ENCODE measurements at places on chromosomes 4 and X.

- DNase-seq: peak; percentile 38
These were observed 26.4 kb downstream of the NOP14 start for GRCh38 chr4:2936773-2937145.

DNA sequence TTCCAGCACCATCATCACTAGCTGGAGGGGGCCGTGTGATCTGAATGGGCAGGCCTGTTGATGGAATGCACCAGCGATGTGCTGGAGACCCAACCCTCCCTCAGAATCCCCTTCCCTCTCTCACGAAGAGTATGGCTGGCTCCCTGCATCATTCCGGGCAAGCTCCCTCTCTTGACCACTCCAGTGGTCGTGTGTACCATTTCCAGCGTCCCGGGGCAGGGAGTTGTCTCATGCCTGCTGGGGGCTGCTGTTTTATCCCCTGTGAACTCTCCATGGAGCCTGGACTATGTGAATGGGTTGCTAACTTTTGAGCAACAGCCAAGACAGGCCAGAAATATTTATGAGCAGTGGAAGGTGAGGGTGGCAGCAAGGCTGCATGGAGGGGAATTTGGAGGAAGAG, 8.1 kb downstream of the CSAG1 start:
- no peak for DNase-seq

DNA sequence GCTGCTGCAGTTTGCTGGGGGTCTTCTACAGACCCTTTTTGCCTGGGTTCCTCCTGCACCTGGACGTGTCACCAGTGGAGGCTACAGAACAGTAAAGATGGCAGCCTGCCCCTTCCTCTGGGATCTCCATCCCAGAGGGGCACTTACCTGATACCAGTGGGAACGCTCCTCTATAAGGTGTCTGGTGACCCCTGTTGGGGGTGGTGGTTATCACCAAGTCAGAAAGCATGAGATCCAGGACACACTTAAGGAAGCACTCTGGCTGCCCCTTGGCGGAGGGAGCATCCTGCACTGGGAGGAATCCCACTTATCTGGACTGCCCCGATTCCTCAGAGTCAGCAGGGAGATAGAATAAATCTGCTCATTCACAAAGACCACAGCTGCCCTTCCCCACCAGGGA, 218.9 kb upstream of the GALNTL6 start:
- DNase-seq: no peak

- no peak for DNase-seq
These were observed 143.2 kb upstream of the DCAF8L1 start for GRCh38 chrX:28124416-28124815.

GRCh38 chr4:10643600-10644425, 40.8 kb downstream of the CLNK start:
- DNase-seq: no peak

DNA sequence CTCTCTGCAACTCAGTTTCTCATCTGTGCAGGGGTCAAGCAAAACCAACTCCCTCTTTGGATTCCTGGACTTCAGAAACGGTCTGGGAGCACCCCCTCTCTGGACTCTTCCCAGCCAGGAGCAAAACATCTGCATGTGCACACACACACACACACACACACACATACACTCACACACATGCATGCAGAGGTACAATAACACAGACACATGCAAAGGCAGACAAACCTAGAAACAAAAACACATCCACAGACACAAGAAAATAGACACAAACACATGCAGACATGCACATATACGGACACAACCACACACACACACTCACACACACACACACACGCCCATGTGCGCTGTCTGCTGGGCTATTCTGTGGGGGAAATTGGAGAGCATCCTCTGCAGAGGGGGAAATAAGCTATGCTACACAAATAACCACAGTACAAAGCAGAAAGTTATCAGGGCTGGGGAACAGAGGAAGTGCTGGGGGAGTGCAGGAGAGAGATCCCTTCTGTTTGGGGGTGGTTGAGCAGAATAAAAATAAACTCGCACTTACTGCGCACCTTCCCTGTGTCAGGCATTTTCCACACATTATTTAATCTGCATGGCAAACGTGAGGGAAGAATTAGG, 19.9 kb downstream of the IQSEC2 start:
- DNase-seq: peak; percentile 10

GRCh38 chr4:93157986-93158385, 670.6 kb upstream of the ATOH1 start:
- no peak for DNase-seq

GRCh38 chr4:132479543-132479942, 669.6 kb upstream of the PCDH10 start:
- DNase-seq: no peak

DNA sequence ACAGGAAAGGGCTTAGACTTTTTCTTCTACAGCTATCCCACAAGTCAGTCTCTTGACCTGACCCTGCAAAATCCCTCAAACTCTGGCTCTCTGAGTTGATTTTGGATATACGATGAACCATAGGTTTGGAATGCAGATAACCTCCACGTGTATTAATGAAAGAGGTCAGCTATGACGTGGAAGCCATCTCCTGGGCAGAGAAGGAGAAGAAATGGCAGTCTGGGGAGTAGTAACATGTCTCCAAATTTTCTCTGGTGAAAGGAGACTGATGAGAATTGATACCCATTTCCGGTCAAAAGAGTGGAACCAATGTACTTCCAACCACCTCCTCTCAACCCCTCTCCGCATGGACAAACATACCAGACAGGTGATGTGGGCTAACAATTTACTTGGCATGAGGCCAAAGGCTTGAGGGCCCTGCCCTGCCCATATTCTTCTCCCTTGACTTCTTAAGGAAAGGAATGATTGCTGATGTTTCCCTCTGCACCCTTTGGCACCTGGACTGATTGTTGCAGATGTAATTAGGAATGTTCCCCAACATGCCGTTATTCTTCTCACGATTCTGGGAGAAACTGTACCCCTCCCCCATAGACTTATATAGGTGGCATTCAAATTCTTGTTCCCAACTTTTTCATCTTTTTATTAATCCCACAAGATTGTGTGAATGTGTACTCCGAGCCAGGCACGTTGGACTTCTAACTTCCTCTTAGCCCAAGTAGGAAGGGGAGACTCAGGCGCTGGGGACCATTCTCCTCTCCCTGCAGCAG, 580 bp upstream of the PLS3 start:
- DNase-seq: peak; percentile 28

DNA sequence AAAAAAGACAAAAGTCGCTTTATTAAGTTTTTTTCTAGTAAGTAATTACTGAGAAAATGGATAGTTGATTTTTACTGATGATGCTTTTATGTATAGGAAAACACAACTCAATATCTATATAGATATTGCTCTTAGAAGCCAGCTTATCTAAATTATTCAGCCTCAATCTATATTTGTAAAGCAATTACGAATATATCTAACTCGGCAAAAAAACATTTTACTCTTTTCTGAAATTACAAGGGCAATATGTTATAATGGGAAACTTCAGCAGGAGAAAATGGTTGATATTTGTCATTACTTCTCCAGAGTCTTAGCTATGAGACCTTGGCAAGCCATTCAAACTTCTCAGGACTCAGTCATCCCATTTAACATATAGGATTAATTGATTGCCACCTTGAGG, 228.5 kb downstream of the SLC7A11 start:
- DNase-seq: no peak

DNA sequence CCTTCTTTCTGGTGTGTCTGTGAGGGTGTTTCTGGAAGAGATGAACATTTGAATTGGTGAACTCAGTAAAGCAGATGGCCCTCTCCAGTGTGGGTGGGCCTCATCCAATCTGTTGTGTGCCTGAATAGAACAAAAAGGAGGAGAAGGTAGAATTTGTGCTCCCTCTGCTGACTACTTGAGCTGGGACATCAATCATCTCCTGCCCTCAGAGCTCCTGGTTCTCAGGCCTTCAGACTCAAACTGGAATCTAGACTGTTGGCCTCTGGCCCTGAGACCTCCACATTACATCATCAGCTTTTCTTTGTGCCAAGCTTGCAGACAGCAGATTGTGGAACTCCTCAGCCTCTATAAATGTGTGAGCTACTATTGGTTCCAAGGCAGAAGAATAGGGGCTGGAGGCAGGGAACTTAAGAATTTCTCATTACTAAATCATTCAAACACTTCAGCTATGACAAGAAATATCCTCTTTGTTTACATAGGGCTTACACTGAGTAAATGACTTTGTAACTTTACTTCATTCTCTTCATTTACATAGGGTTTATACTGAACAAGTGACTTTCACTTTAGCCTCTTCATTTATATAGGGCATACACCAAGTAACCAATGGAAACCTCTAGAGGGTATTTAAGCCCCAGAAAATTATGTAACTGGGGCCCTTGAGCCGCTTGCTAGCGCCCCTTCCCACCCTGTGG, 86.9 kb upstream of the NWD2 start:
- DNase-seq: no peak

DNA sequence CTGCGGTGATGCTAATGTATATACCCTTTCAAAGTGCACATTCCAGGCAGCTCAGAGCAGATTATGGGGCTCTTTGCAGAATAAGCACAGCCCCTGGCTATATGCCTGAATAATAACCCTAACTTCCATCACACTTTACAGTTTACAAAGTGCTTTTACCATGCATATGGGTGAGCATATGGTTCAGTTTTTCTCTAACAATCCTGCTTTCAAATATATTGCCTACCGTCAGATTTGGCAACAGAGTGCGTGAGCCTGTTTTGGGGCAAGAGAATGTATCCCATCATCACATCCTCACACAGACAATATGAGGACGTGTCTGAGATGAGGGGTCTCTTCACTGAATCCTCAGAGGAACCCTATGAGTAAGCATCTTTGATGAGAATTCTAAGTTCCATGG, 162.8 kb upstream of the VCX start:
- DNase-seq: no peak

DNA sequence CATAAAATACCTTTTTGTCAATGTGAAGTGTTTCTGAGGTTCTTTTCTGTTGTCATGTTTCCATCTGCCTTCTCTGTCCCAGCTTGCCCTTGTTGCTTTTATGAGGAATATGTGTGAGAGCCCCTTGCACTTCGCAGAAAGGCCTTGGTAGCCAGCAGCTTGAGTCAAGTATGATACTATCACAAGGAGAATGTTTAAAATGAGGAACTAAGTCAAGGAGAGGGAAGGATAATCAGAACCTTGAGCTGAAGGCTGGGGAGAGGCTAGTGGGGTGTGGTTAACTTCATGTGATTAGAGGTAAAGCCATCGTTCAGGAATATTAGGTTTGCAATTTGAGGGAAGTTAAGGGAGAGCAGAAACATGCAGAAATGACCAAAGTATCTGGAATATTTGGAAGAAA, 12.7 kb downstream of the PGK1 start:
- DNase-seq: no peak

DNA sequence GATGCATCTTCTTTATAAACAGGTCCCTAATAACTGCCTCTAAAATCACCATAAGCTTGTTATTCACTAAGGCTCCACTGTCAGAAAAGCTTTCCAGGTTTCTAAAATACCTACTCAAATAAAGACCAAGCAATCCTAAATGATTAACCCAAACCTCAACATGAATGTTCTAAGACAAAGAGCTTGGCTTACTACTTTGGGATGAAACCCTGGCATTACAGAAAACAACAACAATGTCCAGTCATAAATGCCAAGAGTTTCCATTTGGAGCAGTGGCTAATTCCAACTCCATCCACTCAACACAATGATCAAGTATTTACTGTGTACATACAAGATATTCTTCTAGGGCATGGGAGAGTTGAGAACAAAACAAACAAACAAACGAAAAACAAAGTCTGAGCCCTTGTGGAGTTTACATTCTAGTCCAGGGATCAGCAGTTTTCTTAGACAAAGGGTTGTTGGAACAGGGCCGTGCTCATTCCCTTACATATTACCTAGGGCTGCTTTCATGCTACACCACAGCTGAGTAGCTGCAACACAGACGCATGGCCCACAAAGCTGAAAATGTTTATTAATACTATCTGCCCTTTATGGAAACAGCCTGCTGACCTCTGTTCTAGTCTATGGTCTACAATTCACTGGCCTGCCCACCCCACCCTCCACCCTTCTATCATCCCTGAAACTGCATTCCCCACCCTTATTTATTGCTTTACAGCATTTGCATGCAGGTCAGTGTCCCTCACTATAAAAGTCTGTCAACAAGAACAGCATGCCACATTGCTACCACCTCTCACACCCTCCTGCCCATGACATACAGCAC, 23.7 kb downstream of the ABCG2 start:
- DNase-seq: no peak

GRCh38 chr4:182192511-182193181, 50.6 kb upstream of the TENM3 start:
- DNase-seq: peak; percentile 90

DNA sequence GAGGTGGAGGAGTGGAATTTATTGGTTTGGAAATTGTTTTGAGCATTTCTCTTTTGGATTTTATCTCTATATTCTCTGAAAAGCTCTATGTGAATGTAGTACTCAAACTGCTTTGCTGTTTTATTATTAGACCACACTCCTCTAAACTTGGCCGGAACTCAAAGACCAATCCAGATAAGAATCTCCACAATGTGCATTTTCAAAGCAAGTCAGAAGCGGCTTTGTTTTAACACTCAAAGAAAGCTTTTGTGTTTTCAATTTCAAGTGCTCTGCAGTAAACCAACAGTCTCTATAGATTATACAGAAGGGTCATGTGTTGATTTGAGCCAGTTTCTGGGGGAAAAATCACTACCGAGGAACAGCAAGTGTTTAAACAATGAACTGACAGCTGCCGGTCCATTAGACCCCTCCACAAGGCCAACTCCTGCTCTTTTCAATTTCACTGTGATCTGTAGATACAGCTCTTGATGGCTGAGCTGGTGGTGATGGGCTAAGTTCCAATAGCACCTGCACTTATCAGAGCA, 79.4 kb downstream of the FTHL17 start:
- DNase-seq: no peak

GRCh38 chr4:179607003-179607402, 2164.8 kb upstream of the AGA start:
- DNase-seq: no peak

- DNase-seq: no peak
These were observed 106.3 kb downstream of the SORCS2 start for GRCh38 chr4:7298619-7299009.

- peak; percentile 36 for DNase-seq
These were observed 54.9 kb upstream of the PDE5A start for GRCh38 chr4:119683518-119683917.

DNA sequence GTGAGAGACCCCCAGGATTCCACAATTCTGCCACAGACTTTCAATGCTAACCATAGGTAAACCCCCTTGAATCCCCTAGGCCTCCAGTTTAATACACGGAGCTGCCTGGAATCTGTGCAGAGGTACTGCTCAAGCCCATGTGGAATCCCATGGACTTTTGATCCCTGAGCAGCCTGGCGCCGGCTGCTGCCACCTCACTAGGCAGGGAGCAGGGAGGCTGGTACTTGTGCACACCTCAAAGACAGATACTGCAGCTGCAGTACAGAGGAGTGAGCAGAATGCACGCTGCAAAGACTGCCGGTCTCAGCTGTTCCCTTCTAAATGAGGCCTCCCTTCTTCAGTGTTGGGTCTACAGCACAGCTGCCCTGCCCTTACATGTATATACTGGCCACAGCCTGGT, 79.4 kb downstream of the RPS6KA6 start:
- no peak for DNase-seq

GRCh38 chr4:8847764-8848163, 23.9 kb downstream of the HMX1 start:
- no peak for DNase-seq
